Hematopoietic multipotent progenitor cell treated with erythropoietin and hydrocortisone succinate and interleukin-3 and kit ligand, for 17 days (in vitro differentiated cells): ENCODE measurements at places on chromosomes 1 and 21.

DNA sequence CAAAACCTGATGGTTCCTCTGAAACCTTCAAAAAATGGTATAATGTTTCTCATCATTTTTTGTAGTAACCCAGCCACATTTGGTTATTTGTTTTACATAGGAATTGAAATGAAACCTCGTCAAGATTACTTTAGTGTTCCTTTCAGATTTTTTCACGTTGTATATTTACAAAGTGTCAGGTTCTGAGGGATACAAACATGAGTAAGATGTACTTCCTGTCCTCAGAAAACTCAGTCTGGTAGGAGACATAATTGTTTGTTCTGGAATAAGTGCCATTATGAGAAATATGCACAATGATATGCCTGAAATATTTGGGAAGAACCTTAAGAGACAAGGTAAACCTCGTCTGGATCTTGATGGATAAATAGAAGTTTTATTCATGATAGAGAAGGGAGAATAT is 145.5 kb downstream of the USP25 start:
- no peak for DNase-seq

DNA sequence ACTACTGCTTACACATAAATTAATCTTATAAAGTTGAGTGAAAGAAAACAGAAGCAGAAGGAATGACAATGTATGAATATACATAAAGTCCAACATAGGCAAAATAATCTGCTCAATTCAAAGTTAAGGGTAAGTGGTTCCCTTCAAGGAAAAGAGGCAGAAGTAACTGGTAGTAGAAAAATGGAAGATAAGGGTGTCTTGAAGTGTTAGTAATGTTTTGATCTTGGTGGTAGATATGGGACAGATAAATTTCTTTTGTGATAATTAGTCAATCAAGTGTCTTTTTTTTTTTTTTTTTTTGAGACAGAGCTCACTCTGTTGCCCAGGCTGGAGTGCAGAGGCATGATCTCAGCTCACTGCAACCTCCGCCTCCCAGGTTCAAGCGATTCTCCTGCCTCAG is 12.7 kb downstream of the USP48 start:
- no peak for DNase-seq

- no peak for DNase-seq
These were observed 7.3 kb downstream of the RGS4 start for GRCh38 chr1:163076446-163076845.

DNA sequence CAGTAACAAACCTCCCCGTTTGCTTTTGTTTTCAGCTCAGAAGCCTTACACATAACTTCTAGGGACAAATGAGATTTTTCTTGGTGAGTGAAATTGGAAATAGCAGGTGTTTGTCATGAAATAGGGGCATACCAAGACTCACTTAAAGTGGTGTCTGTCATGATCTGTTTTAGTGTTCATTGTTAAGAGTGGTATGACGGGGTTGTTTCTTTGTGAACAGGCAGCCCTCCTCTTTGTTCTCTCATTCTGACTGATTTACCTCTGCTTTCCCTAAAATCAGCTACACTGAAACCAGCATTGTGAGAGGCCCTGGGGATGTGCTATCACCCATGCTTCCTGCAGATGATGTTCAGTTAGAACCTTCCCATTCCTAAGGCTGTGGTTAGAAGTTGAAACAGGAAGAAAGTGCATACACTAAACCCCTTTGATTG is 2.5 kb upstream of the ERO1B start:
- DNase-seq = no peak

DNA sequence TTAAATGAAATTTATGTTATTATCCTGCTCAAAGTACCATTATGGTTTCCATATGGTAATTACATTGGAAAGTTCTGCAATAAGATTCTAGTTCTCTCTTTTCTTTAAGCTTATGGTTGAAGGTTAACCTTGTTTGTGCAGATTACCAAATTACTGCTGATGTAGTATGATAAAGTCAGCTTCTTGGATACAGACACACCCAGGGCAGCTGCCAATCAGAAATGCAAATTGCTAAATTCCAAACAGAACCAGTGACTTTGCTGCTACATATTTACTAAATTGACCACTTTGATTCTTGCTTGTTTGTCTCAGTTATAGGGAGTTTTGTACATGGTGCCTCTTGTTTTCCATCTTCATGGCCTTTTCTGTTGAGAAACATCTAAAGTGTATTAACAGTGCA is 26.5 kb downstream of the GNAT2 start:
- peak; percentile 67 for DNase-seq

GRCh38 chr1:82346141-82346540 is 545.4 kb downstream of the ADGRL2 start:
- no peak for DNase-seq

- peak; percentile 16 for DNase-seq
These were observed 28.2 kb downstream of the RNF220 start for GRCh38 chr1:44433209-44433608.

- no peak for DNase-seq
These were observed 27.5 kb upstream of the PLPPR4 start for GRCh38 chr1:99236756-99237155.
